ENCODE measurements at places on chromosomes 4 and X.
A peak's percentile ranks its signal among the peaks of the same experiment; 100 is the strongest.

GRCh38 chr4:152606753-152607152 is 70.9 kb upstream of the FBXW7 start:
- H3K27ac ChIP-seq, result peak overlapping the region; percentile 28
- H3K4me1 ChIP-seq, result no peaks in the 10 kb centered on the region
- no peaks in the 10 kb centered on the region for H3K36me3 ChIP-seq

DNA sequence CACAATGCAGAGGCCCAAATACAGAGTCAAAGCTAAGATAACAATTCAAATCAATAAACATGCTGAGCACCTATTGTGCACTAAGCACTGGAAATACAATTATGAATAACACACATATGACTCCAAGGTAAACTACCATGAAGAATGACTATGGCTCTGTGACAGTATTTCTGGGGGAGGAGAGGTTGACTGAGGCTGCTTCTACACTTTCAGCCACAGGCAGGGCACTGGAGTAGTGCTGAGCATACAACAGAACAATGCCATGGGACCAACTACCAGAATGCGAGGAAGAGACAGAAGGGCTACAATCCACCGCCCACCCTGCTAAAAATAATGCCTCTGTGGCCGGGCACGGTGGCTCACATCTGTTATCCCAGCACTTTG is 13.7 kb downstream of the TEC start:
- no peak overlapping the region for H3K27ac ChIP-seq
- H3K4me1 ChIP-seq, result no peaks in the 10 kb centered on the region
- no peak for DNase-seq
- H3K4me3 ChIP-seq, result no peak overlapping the region
- H3K27me3 ChIP-seq, result no peaks in the 10 kb centered on the region

GRCh38 chr4:45475548-45475947 is 648.3 kb downstream of the GABRG1 start:
- H3K27ac ChIP-seq, result no peak overlapping the region
- no peak for DNase-seq
- no peaks in the 10 kb centered on the region for H3K27me3 ChIP-seq
- H3K4me1 ChIP-seq, result no peaks in the 10 kb centered on the region

GRCh38 chrX:38656350-38656915 is 95.1 kb downstream of the TSPAN7 start:
- H3K4me1 ChIP-seq, result no peaks in the 10 kb centered on the region
- no peaks in the 10 kb centered on the region for H3K36me3 ChIP-seq
- no peak overlapping the region for H3K27ac ChIP-seq
- H3K27me3 ChIP-seq, result no peaks in the 10 kb centered on the region
- no peak overlapping the region for H3K4me3 ChIP-seq
- no peak for DNase-seq

DNA sequence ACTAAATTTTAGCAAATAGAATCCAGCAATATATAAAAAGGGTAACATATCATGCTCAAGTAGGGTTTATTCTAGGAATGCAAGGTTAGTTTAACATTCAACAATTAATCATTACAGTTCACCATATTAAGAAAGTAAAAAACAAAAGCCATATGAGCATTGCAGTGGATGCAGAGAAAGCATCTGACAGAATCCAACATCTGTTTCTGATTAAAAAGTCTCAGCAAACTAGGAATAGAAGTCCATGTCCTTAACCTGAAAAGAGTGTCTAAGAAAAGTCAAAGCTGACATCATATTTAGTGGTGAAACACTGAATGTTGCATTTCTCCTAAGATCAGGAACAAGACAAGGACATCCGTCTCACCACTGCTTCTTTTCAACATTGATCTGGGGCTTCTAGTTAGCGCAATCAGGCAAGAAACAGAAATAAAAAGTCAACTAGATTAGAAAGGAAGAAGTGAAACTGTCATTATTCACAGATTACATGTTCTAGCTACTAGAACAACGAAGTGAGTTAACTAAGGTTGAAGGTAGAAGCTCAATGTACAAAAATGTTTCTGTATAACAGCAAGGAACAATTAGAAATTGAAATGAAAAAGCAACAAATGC is 49.3 kb downstream of the MRPL1 start:
- H3K36me3 ChIP-seq, result no peaks in the 10 kb centered on the region
- H3K27me3 ChIP-seq, result no peaks in the 10 kb centered on the region
- DNase-seq, result no peak
- H3K27ac ChIP-seq, result no peak overlapping the region

DNA sequence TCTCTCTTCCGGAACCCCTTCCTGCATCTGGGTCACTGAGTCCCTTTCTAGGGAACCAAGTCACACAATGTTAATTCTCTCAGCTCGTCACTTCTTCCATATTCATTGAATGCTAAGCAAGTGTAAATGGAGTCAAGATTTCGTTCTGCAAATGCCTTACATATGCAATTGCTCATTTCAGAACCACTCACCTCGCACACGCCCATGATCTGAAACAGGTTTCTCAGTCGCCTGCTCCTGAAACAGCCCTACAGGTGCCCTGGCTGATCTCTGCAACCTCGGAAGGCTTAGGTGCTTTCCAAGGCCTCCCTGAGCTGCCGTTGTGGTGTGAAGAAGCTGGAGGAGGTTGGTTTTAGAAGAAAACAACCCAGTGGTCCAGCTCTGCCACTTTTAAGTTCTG is 100.8 kb upstream of the MSX1 start:
- no peaks in the 10 kb centered on the region for H3K36me3 ChIP-seq
- no peak for DNase-seq
- no peak overlapping the region for H3K4me3 ChIP-seq
- H3K27me3 ChIP-seq, result no peaks in the 10 kb centered on the region

DNA sequence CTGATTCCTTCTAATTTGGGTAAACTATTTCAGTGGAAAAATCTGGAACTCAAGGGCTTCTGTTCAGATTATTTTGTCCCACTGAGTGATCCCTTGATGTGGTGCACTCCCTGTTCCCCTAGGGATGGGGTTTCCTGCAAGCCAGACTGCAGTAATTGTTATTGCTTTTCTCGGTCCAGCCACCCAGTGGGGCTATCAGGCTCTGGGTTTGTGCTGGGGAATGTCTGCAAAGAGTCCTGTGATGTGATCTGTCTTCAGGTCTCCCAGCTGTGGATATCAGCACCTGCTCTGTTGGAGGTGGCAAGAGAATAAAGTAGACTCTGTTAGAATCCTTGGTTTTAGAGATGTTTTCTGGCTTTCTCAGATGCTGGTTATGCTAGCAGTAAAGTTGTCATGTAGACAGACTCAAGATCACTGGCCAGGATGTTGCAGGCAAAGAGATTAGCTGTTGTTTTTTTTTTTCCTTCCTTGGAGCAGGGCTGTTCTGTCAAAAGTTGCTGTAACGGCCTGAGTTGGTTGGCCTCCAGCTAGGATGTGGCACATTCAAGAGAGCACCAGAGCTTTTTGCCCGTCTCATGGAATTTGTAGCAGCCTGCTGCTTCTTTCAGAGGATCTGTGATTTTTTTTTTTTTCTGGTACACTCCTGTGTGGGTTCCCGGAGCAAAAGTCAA is 1314.0 kb downstream of the PCDH19 start:
- H3K27ac ChIP-seq, result no peak overlapping the region
- H3K36me3 ChIP-seq, result no peaks in the 10 kb centered on the region
- H3K4me3 ChIP-seq, result no peak overlapping the region
- DNase-seq, result no peak
- no peaks in the 10 kb centered on the region for H3K4me1 ChIP-seq

DNA sequence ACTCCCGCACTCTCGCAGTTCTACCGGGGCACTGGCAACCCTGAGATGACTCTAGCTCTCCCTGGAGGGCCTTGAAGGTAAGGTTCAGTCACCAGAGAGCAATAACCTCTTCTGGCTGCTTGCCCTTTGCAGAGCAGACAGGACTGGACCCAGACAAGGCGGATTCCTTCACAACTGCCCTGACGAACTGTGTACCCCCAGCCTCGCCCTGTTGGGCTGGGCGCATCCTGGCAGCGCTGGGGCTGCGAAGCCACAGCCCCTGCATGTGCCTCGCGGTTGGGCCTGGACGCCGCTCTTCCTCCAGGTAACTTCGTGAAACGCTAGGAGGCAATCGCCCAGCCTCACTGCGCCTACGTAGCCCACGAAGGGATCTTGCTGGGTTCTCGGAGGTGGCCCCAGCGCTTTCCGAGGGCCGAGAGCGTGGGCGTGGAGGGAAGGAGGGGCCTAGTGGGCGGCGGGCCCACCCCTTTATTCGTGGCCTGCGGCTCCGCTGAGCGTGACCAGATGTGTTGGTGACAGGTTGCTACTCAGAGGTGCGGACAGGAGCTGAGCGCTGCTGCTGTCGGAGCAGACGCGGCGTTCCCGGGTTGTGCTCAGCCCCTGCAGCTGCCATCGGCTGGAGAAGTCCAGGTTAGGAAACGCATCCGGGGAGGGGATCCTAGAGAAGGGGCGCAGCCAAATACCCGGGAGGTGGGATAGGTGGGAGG is 1.9 kb upstream of the MAMLD1 start:
- H3K36me3 ChIP-seq, result no peaks in the 10 kb centered on the region
- H3K27ac ChIP-seq, result no peak overlapping the region
- DNase-seq, result no peak

GRCh38 chrX:120321520-120322281 is 10.4 kb upstream of the TMEM255A start:
- DNase-seq, result no peak
- no peak overlapping the region for H3K27ac ChIP-seq
- H3K27me3 ChIP-seq, result no peaks in the 10 kb centered on the region

- DNase-seq, result no peak
- no peak overlapping the region for H3K4me3 ChIP-seq
- peaks cover 19% of the 10 kb centered on the region for H3K36me3 ChIP-seq
- no peak overlapping the region for H3K27ac ChIP-seq
- H3K4me1 ChIP-seq, result peaks cover 11% of the 10 kb centered on the region
- H3K27me3 ChIP-seq, result no peaks in the 10 kb centered on the region
Observed at GRCh38 chr4:76781698-76782595, 116.0 kb downstream of the SOWAHB start.

DNA sequence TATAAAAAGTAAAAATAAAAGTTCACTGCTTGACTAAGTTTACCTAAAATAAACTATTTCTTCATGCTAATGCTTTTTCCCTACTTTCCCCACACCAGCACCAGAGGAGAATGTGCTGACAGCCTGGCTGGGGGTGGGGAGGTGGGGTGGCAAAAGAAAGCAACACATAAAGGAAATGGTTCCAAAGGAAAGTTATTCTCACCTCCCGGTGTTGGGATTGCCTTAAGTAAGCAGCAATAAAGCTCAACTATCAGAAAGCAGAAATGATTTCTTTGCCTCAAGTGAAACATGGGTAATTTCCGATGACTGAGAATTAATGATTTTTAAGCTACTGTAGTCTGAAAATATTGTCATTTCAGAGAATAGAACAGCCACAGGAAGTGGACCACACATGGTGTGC is 84.5 kb upstream of the DKK2 start:
- no peaks in the 10 kb centered on the region for H3K27me3 ChIP-seq
- no peaks in the 10 kb centered on the region for H3K36me3 ChIP-seq
- H3K4me1 ChIP-seq, result peaks cover 14% of the 10 kb centered on the region

DNA sequence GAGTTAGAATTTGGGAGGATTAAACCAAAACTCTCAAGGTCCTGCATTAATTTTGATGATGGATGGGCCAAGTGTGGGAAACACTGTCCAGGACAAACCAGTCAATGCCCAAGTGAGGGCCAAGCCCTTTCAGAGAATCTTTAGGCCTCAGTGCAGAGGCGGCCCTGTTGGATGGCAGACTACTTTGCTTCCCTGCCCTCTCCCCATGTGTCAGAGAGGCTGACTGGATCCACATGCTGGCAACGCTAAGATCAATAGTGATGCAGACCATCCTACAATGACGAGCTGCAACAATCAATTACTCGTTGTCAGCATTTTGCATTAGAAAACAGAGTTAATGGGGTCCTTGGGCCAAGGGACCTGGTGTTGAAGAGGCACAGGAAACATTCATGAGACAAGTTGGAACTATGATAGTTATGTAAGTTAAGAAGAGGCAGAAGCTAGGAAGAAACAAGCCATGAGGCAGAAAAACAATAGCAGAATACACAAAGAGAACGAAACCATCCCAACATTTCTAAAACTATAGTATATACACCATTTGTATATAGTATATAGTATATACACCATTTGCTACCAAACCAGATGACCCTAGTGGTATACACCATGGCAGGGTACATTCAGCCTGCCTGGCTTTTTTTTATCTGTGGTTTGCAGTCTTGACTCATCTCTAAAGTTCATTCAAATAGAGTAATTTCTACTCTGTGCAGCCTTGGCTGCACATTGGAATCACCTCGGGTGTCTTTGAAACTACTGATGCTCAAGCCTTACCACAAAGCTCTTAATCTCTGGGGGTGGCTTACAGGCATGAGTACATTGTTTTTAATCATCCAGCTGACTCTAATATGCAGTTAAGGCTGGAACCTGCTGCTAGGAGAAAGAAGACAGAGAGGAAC is 147.7 kb upstream of the GYPA start:
- no peak overlapping the region for H3K4me3 ChIP-seq
- H3K36me3 ChIP-seq, result no peaks in the 10 kb centered on the region
- no peaks in the 10 kb centered on the region for H3K4me1 ChIP-seq
- H3K27ac ChIP-seq, result no peak overlapping the region

DNA sequence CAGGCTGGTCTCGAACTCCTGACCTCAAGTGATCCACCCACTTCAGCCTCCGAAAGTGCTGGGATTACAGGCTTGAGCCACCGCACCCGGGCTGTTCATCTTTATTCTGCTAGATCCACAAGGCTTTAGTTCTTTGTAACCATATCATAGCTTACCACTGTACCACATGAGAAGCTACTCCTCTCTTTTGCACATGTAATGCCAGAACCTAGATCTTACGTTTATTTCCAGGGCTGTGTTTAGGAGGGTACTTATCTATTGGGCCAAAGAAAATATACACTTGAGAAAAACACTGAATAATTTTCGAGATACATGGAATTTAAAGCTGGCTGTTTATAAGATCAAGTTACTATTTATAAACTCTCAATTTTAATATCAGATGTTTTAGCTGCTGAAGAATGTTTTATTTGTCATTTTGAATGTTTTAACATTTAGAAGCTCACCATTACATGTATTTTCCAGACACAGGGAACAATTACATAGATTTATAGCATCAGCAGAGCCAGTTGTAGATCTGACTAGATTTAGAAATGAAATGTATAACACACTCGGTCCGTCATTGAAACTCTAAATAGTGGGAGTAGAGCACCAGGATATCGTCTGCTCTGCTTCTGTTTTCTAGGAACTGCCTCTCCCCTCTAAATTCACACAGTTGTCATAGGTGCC is 155.3 kb upstream of the HAND2 start:
- no peaks in the 10 kb centered on the region for H3K27me3 ChIP-seq
- H3K27ac ChIP-seq, result no peak overlapping the region
- no peak for DNase-seq
- peaks cover 25% of the 10 kb centered on the region for H3K4me1 ChIP-seq
